ENCODE measurements at places on chromosomes 12 and 14.

GRCh38 chr12:125989696-125990095, 924.5 kb downstream of the AACS start:
- no peak for DNase-seq

GRCh38 chr12:95548539-95549391, 2.5 kb downstream of the USP44 start:
- peak; percentile 50 for DNase-seq

DNA sequence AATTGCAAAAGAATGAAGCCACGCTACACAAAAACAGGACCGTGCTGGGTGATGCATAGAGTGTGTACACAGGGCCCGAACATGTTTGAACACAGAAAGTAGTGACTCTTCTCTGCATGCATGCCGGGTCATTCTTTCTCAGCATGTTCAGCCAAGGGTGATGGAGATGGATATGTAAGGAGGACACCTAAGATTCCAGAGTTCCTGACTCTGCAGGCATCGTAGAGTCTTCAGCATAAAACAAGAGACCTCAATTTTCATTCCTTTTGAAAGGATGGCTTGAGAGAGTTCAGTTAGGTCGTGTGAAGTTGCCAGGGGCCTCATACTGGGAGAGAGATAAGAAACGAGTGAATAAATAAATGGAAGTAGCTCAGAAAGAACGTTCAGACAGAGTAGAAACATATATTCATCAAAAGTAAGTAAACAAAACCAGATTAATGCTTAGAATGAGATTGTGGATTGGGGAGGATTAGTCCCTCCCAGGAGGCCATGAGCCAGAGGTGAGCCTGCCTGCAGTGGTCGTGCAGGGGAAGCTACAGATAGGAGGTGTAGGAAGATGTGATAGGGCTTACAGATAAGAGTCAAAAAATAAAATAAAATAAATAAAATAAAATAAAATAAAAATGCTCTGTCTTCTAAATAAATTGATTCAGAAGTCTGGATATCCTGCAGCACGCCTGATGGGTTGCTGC, 27.6 kb upstream of the SEL1L start:
- no peak for DNase-seq

- DNase-seq: no peak
These were observed 283.1 kb downstream of the FLRT2 start for GRCh38 chr14:85813040-85813439.

DNA sequence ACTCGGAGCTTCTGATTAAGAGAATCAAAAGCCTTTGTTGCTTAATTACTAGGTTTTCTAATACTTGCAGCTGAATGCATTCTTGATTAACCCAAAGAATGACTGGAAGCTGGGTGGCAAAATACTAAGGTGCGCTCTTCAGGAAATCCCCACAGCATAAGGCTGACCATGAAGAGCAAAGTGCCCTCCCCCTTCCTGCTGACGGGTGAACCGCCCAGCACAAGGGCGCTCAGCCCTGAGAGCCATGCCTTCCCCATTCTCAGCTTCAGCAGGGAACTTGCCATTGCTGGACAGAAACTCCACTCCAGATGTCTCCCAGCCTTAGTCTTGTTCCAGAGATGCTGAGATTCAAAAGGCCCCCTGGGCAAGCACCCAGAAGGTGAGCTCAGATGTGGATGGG, 27.2 kb upstream of the FBRSL1 start:
- DNase-seq: no peak

DNA sequence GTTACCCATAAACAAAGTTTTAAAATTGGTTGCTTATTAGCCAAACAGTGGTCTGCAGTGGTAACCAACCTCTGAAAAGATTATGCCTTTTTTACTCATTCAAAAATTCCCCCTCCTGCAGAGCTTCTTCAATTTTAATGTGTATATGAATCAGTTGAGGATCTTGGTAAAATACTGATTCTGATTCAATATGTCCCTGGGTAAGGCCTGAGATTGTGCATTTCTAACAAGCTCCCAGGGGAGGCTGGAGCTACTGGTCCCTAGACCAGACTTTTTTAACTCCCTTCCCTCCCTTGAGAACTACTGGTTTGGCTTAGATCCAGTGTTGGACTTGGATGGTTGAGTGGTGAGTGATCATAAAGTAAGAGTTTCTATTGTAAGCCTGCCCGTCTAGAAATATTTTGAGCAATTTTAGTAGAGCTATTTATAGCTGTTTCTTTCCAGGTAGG, 90.2 kb downstream of the FUT8 start:
- no peak for DNase-seq

GRCh38 chr12:2999265-2999841, 40.2 kb downstream of the TEAD4 start:
- DNase-seq: no peak

GRCh38 chr14:23602181-23603095, 23.8 kb upstream of the JPH4 start:
- DNase-seq: no peak

DNA sequence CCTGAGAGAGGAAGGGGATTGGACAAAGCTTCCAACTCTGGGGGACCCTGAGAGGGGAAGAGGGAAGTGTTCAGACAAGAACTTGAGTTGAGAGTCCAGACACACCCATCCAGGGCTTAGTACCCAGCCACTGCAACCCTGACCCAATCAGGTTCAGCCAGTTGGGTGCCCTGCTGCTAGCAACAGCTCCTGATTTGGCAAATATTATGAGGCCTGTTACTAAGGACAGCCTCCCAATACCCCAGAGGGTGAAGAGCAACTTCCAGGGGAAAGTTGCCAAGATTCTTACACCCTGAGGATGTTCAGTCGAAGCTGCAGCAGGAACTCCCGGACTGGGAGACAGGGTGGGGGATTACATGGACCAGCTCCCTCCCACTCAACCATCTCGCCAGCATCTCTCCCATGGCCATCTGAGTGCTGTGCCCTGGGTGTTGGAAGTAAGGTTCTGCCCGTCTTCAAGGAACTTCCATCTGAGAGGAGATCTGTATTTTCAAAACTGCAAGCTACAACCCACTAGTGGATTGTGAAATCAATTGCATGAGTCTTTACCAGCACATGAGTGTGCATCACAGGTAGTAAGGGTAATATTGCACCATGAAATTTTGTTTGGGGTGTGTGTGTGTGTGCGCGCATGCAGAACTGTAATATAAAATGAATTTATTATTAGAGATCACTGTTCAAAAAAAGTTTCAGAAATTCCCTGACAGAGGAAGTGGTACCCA, 11.5 kb upstream of the KRT78 start:
- DNase-seq: no peak

GRCh38 chr12:74499192-74499591, 38.4 kb upstream of the ATXN7L3B start:
- no peak for DNase-seq

- no peak for DNase-seq
These were observed 290.9 kb downstream of the CACNA1C start for GRCh38 chr12:2343681-2344080.

DNA sequence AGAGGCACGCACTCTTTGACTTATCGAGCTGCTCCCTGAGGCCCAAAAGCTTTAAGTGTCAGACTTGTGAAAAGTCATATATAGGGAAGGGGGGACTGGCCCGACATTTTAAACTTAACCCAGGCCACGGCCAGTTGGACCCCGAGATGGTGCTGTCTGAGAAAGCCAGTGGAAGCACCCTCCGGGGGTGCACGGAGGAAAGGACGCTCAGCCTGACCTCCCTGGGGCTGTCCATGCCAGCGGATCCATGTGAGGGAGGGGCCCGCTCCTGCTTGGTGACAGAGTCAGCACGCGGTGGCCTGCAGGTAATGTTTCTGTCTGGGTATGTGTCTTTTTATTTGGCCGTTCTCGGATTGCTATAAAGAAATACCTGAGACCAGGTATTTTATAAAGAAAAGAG, 7.0 kb downstream of the ZNF839 start:
- no peak for DNase-seq

DNA sequence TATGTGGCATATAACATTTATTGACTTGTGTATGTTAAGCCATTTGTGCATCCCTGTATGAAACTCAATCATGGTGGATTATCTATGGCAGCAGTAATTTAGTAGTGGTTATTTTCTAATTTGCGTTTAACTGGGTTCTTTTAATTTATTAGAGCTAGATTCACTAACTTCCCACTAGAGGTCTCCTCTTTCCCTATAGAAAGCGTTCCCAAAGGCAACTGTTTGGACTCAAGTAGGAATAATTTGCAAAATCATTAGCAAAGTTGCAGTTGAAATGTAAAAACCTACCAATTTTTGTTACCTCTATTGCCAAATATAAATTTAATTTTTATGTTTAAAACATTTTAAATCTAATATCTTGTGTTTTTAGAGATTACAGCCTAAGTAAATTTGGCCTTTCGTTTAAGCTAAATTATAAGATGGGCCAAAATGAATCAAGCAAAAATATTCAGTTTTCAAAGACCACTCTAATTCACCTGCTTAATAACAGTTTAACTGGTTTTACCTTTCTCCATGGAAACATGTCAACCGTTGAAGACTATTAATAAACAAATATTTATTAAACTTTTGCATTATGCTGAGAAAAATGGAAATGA, 6.0 kb downstream of the DMAC2L start:
- DNase-seq: no peak

All from stimulated activated CD4-positive, alpha-beta T cell treated with anti-CD3 and anti-CD28 coated beads, Interleukin-12 subunit alpha, Interleukin-12 subunit beta, amount 100 ng/mL, for 24 hours (primary cell).